Iris pigment epithelial cell (primary cell): ENCODE measurements at places on chromosomes 16 and 17.

DNA sequence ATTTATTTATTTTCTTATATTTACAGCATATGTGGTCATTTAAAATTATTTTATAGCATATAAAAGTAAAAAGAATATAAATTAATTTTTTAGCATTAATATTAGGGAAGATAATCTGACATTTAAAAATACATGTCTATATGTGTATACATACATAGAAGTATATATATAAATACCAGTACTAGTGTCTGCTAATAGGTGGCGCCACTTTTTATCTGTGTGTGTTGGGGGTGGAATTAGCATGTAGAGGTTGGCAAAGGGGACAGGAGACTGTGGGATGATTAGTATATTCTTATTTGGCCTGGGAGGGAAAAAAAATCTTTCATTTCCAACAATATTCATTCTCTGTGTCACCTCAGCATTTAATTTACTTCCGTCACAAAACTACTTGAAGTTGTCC is 359.1 kb downstream of the WWOX start:
- DNase-seq, result no peak

DNA sequence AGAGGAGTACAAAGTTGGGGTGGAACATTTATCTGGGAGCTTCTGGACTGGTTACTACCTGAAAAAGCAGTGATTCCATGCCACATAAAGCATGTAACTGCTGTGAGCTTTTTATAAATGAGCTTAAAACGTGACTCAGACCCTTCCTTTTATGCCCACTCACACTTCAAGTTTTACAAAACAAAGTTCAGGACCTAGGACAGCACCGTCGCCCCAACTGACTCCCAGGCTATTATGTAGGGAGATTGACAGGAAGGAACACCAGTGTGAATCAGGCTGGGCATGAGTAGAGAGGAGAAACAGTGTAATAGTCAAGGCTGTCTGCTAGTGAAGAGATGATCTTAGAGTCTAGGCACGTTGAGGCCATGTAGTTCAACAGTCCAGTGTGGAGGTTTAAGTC is 91.6 kb upstream of the DNAH9 start:
- peak; percentile 4 for DNase-seq

DNA sequence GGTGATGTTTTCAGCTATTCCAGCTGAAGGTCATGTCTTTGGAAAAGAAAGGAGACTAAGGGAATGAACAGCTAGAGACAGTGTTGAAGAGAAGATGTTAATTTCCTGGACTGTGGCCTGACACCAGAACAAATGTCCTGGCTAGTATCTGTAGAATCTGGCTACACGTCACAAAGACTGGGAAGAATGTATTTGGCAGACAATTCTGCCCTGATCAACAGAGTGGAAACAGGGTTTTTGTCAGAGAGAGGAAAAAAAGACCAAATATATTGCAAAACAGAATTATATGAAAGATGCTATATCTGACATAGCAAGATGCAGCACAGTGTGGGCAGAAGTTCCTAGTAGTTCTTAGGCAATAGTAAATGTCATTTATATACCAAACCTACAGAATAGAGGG is 17.0 kb upstream of the ANKFN1 start:
- DNase-seq, result no peak

DNA sequence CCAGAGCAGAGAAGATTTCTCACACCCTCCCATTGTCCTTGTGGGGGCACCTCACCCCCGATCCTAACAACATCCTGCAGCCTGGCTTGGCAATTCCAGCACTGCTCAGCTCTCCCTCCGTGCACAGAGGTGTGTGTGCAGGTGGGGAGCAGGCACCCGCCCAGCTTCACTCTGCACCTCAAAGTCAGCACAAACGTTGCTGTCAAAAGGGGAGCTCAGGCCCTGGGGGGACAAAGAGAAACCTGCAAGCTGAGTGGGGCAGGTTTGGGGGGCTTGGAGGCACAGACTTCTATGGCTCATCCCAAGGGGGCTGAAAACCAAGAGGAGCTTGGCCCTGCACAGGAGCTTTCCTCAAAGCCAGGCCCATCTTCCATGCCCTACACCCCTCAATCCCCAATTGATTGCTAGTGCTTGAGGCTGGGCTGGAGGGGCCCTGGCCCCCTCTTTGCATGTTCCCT is 231.9 kb upstream of the TNRC6C start:
- DNase-seq, result no peak

GRCh38 chr16:73113336-73113735 is 65.4 kb upstream of the ZFHX3 start:
- DNase-seq, result peak; percentile 51

GRCh38 chr16:16126896-16127295 is 96.4 kb downstream of the ABCC6 start:
- DNase-seq, result no peak
